ENCODE measurements at places on chromosomes 3 and 15. TPM values are rescaled to one million over a fixed set of nuclear protein-coding genes. Genes with fewer than 3 reads are reported as not detected.
A peak's percentile ranks its signal among the peaks of the same experiment; 100 is the strongest.

GRCh38 chr3:195802261-195802701, 9.4 kb downstream of the MUC4 start:
- DNase-seq: no peak

DNA sequence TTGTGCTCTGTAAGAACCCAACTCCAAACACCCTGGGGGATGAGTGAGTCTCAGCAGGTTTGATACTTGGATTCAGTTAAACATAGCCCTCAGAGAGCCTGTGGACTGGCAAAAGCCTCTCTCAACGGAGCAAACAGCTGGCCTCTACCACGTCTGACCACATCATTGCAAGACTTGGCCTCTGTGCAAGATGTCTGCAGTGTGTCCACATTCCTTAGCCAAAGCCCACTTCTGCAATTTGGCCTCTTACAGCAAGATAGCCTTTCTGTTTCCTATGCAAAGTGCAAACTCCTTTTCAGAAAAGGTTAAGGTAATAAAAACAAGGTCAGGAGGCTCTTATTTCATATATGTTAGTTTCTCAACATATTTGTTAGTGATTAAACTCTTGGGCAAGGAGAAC, 27.9 kb downstream of the FBN1 start:
- peak; percentile 55 for DNase-seq

DNA sequence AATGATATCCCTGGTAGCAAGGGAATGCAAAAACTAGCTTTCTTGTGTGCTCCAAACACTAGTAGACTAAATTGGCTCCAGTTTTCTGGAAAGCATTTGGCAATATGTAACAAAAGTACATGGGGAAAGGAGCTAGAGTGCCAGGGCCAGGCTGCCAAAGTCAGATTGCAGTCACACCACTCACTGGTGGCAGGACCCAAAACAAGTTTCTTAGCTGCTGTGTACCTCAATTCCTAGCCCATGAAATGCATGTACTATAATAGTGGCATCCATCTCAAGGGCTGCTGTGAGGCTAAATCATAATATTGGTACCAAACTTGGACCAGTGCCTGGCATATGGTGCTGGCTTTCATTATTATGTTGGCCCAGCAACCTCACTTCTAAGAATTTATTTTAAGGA, 49.3 kb downstream of the CLDN18 start:
- DNase-seq: no peak

GRCh38 chr15:67818464-67818863, 6.8 kb upstream of the SKOR1 start:
- DNase-seq: no peak

DNA sequence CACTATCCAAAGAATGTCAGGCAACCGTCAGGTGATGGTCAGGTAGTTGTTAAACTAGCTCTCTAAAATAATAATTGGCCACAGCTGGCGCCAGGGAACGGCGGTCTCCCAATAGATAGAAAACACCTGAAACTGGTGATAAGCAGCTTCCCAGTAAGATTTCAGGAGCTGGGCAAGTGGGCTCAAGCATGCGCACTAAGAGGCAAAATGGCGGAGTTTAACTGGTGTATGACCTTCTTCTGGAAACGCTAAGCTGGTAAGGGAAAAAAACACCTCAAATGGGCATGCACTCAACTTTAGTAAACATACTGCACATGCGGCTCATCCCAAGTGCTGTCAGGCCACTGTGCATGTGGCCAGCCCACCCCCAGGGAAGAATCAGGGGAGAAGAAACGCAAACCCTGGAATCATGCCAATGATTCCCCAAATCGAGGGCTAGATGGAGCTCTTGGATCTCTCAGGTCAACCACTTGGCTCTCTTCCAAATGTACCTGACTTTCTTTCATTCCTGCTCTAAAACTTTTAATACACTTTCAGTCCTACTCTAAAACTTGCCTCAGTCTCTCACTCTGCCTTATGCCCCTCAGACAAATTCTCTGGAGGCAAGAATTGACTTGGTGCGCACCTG, 195.0 kb downstream of the ZNF621 start:
- DNase-seq: no peak

The FOXL2NB gene
- total RNA-seq: not detected

GRCh38 chr3:114506591-114507300, 212.9 kb downstream of the TIGIT start:
- DNase-seq: no peak

GRCh38 chr3:197392961-197393360, 94.5 kb upstream of the DLG1 start:
- no peak for DNase-seq

DNA sequence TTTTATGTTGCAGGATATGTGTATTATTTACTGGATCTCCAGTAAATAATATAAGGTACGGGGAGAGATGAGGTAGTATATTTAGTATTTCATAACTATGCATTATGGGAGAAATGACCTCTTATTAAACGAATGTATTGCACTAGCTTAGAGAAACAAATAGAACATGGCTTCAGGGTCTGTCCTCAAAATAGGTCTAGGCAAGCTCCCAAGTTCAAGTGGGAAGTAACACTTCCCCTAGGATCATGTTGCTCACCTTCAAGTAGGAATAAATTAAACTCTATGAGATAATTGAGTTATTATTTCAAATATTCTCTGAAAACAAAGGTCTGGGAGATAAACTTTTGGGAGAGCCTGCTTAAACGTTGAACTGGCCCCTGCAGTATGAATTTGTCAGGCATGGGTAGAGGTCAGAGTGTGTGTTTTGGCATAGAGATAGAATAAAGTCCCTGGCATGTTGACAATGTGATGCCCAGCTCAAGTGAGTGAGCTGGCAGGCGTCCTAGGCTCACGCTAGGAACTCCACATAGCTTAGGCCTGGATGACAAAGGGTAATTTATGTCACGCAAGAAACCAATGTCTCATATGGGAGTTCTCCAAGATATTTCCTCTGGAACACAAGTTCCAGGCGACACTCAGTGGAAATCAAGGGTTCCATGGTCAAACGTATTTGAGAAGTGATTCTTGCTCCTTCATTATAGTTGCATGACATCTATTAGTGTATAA, 236.8 kb downstream of the CACNA2D3 start:
- DNase-seq: peak; percentile 70

The MNS1 gene
- 1.2 TPM for total RNA-seq

DNA sequence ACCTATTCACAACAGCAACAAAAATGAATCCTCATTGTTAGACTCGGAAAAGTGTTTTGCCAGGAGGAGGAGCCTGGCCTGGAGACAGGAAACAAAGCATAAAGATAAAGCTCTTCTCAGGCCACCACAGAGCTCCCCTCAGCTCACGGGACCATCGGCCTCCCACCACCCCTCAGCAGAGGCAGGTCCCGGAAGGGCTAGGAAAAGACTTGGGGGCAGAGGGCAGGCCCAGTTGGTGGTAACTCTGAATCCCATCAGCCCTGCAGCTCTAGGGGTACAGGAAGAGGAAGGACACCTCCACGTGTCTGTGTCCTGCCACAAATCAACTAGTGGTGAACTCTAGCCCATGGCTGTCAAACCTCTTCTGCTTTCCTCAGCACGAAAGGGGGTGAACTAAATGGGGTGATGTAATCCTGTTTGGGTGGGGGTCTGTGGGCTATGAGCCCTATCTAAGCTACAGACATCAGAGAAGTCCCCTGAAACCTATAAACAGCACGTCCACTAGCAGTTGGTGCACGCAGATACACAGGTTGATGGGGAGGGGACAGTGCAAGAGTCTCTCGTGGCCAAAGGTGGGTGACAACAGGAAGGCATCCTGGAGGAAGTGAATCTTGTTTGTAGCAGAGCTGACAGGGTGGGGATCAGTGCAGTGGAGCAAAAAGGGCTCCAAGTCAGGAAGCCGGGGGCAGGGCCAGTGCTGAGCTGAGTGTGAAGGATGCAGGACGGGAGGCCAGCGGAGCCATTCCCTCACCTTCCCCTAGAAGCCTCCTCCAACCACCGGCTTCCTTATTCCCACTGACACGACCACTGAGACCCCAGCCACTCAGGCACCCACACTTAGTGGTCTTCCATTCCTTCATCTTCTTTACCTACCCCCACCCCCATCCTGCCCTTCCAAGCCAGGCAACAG, 111.1 kb upstream of the HACD2 start:
- DNase-seq: no peak

The ALDH1L1 gene
- 20.2 TPM for total RNA-seq

DNA sequence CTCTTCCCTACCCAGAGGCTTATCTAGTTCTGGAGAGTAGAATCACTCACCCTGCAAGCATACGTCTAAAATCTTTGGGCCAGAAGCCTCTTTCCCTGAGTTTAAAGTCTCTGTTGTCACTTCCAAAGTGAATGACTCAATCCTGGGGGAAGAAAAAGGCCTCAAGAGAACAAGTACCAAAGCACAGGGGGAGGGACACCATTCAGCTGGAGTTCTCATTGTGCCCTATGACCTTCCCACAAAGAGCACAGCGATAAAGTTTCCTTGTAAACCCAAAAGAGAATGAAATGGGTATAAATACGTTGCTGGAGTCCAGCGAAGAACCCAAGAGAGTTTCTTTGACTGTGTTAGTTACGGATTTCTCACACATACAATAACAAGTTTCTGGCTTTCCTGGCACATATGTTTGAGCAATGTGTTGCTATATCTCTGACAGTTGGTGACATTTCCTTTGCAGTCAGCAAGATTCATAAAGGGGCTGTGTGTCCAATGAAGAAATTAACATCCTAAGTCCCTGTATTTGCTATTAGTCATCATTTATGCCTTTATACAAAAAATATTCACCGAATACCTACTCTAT, 107.3 kb upstream of the PTPRG start:
- DNase-seq: no peak

- DNase-seq: no peak
These were observed 677.7 kb upstream of the NECTIN3 start for GRCh38 chr3:110393941-110394340.

- DNase-seq: no peak
These were observed 27.4 kb downstream of the CLK3 start for GRCh38 chr15:74642734-74643664.

DNA sequence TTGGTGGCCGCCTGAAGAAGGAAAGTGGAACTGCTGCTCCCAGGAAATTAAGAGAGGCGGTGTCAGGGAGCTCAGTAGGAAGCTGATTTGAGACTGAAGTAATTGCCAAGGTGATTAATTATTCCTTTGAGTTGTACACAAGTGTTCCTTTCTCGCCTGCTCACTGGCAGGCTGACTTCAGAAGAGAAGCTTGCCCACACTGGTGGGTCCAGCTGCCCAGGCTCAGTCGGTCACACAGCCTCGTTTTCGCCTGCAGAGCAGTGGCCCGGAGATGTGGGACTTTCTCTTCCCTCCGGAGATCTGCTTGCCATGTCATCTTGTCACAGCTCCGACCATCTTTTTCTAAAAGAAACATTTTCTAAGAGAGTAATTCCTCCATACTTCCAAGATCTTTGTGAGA, 478.0 kb downstream of the MCTP2 start:
- DNase-seq: no peak

The MCTP2 gene
- 2.3 TPM for total RNA-seq

DNA sequence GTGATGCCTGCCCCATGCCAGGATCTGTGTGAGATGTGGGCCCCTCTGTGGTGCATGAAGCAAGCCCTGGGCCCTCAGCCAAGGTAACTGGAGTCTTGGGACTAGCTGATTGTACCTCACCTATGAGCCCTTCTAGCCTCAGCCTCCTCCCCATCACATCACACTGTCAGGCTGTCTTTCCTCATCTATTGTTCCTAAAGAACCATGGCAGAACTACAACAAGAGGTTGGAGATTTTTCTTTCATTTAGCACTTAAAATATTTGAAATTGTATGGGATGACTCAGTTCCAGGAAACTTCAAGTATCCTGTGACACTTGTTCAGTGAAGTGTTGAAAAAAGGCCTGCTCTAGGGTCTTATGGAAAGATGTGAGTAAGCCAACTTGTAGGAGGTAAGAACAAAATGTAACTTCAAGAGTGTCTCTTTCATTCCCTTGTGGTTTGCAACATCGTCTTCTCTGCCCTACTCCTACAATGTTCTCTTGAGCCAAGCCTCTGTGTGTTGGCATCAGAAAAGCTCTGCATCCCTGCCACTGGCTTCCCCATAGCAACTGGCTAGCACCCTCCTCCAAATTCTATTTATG, 58.7 kb upstream of the TIPARP start:
- no peak for DNase-seq

The SERINC4 gene
- 0.18 TPM for total RNA-seq

The GJD2 gene
- total RNA-seq: 19.2 TPM

GRCh38 chr15:89448825-89449224, 47.6 kb downstream of the RHCG start:
- no peak for DNase-seq

DNA sequence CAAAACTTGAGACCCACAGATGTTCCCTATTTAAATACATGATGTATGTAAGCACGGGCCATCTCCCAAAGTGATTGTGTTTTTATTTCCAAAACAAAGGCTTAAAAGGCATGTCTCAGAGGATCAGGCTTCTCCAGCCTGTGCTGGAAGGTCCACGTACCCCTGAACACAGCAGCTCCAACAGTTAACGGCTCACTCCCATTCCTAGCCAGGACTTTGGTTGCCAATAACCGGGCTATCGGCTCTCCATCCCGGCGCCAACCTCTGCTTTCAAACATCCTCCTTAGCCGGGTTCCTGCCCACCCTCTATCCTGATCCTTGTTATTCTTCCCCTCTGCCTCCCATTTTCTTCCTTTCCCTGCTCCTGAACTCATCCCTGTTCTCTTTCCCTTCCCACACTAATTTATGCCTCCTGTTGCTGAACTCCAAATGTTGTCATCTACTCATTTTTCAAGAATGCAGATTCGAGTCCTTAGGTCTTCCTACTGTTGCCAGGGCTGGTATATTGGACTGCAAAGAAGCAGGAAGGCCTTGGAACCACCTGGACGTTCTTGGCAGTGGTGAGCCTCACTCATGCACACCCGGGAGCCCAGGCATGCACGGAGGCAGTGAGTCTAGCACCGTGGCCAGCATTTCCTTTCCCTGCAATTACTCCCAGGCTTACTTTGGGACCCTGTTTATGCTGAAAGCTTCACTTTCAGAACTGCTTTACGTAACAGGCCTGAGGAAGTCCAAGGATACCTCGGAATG, 128.4 kb upstream of the RAD18 start:
- no peak for DNase-seq

- no peak for DNase-seq
These were observed 16.4 kb downstream of the SLC24A1 start for GRCh38 chr15:65638109-65638508.

- DNase-seq: no peak
These were observed 2.4 kb downstream of the IGF2BP2 start for GRCh38 chr3:185822221-185823000.

DNA sequence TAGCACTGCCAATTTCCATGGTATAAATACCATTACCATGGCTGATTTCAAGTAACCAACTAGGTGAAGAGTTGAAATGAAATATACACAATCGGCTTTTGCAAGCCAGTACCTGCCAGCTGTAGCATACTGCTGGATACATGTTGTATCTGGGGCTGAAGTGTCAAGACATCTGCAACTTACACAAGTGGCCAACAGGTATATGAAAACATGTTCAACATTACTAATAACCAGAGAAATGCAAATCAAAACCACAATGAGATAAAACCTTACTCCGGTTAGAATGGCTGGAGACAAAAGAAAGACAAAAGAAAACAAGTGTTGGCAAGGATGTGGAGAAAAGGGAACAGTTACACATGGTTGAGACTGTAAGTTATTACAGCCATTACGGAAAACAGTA, 11.6 kb downstream of the ATOSA start:
- DNase-seq: no peak

The CFAP44 gene
- total RNA-seq: 3.2 TPM

GRCh38 chr3:140180603-140181002, 245.6 kb downstream of the CLSTN2 start:
- DNase-seq: no peak

GRCh38 chr15:59407946-59408345, 30.0 kb upstream of the FAM81A start:
- no peak for DNase-seq

The TGFBR2 gene
- 234 TPM for total RNA-seq

GRCh38 chr3:152703245-152703890, 131.6 kb upstream of the P2RY1 start:
- no peak for DNase-seq

- DNase-seq: no peak
These were observed 48.2 kb downstream of the MAP3K13 start for GRCh38 chr3:185411133-185411532.

Measured in left cardiac atrium (tissue), 4 donors.